Activated CD4-positive, alpha-beta T cell treated with anti-CD3 and anti-CD28 coated beads for 48 hours (primary cell): ENCODE measurements at places on chromosomes 13 and 19.

- DNase-seq = no peak
Observed at GRCh38 chr19:48543121-48543710, 8.8 kb upstream of the SULT2B1 start.

DNA sequence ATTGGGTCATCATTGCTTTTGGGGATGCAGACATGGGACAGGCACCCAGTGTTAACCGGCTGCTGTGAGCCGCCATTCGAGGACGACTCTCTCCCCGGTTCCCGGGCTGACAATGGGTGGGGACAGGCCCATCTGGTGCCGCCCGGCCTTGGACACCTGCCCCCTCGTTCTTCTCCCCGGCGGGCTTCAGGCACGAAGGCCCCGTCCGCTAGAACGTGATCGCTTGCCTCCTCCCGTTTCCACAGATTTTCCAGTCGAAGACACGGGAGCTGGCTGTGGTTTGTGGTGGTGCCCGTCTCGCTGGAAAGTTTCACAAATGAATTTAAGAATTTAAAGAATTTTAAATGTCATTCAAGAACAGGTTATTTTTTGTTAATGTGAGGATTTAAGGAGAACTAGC, 2.0 kb downstream of the PALM start:
- DNase-seq = no peak

- peak; percentile 24 for DNase-seq
Observed at GRCh38 chr19:14368011-14368513, 13.2 kb upstream of the ADGRE5 start.

- DNase-seq = no peak
Observed at GRCh38 chr13:86946734-86947133, 724.4 kb upstream of the SLITRK5 start.

DNA sequence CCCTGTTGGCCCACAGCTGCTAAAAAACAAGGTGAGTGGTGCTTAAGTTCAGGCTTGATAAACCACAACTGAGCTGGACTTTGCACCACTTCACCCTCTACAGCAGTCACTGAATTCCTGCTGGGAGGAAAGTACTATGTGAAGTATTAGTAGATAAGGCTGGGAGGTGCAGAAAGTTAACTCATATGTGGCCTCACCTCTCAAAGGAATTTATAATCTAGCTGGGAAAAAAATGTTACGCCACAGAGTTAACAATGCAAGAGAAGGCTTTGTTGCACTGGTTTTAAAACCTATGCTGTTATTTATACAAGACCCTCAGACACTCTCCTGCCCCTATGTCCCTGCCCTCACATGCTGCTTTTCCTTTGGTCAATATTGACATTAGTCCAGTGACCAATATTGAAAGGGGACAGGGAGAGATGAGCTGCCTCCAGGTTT, 60.9 kb downstream of the LIG4 start:
- DNase-seq = no peak

GRCh38 chr19:45817010-45817724, 2.1 kb upstream of the RSPH6A start:
- DNase-seq = peak; percentile 98

GRCh38 chr19:54430306-54431254, 15.3 kb downstream of the TTYH1 start:
- peak; percentile 67 for DNase-seq

DNA sequence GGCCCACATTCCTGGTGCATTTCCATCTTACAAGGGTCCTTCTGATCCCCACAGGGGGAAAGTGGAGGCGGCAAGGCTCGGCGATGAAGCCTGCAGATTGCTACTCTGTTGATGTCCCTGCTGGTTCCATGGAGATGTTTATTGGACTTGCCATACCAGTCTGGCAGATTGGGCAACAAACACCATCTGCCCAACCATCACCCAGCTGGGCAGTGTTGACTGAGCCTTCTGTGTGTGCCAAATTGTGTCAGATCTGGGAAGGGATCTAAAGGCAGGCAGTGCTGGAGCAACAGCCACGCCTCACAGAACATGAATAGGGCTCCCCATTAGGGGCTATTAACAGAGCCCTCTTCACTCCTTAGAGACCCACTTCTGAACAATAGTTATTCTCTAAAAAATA, 35.0 kb downstream of the FLT1 start:
- no peak for DNase-seq

DNA sequence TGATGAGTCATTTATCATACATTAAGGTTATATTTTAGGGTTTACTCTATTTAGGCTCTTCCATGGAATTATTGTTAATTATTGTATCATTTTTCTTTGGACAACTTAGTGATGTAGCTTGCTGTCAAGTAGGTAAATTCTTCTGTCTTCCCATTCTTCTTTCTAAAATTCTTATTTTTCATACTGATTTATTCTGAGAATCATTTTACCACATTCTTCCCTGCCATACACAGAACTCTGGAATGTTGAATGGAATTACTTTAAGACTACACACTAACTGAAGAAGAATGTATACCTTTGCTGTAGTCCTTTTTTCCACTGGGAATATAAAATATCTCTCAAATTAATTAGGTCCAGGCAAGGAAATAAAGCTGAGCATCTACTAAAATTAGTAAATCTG, 24.5 kb upstream of the SLC7A1 start:
- DNase-seq = no peak

GRCh38 chr13:67806796-67807195, 576.7 kb upstream of the PCDH9 start:
- DNase-seq = no peak

DNA sequence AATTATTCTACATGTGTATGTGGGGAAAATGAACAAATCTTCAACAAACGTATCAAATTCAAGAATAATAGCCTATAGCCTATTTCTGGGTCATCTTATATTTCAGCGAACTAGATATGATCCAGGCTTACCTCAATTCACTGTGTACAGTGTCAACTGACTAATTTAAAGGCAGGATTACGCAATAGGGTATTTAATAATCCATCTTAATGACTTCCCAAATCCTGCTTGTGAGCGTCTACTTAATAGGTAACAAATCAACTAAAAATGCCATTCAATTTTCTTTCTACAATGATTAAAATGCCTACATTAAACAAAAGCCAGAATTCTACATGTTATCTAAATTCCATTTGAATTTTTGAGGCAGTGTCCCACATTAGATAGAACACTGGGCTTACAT, 67.0 kb downstream of the USP12 start:
- no peak for DNase-seq
